ENCODE measurements at places on chromosomes 12 and 14.

DNA sequence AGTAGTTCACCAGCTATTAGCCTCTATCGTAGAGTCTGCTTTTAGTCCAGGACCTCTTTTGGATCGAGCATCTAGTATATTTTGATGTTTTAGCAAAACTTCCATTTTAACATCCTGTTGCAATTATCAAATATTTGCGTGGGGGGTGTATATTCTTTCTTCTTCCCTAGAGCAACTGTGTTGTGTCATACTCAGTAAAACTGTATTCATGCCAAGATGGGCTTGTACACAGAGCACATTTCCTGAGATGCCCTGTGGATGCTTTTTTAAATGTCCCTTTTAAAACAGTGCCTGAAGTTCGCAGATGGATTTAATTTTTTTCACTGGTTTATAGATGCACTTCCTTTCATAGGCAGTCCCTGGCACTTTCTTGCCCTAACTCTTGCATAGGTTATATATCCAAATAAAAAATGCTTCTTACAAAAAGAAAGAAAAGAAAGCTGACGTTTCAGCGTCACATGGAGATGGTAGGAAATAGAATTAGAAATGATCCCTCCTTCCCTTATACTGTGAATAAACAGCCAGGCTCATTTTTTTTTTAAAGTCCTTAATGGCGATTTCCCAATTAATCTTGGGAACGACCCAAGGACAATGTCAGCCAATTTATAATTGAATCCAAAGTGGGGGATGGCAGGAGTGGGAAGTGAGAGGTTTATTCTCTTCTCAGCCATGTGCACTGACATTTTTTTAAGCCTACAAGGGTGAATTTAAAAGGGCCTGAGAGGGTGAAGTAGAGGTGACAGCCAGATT is 247.0 kb downstream of the SLC41A2 start:
- peak; percentile 89 for DNase-seq

- DNase-seq = no peak
Measured at GRCh38 chr12:34600592-34601462, 578.5 kb downstream of the ALG10 start.

DNA sequence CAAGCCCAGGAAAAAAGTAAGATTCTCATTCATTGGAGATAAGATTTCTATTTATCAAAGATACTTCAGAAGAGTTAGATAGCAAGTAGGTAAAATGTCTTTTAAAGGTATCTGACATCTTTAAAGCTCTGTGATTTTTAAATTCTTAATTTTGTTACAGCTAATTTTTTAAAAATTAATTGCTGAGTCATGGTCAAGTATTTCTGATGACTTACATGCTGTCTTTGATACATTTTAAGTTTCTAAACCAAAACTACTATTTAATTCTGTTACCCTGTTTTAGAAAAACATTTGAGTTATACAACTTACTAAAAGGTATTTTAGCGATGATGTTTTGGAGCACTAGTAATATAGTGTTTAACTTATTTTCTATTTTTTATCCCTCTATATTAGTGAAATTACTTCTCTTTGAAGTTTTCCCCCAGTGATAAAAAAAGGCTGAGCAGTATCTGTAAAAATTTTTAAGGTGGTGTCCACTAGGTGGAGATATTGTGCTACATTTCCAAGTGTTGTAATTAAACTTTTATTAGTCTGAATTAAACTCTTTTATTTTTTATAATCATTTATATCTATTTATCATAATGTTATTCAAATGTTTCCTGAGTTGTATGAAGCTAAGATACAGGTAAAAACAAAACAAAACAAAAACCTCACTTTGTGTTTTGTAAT is 11.5 kb downstream of the ALG10 start:
- DNase-seq = peak; percentile 16

DNA sequence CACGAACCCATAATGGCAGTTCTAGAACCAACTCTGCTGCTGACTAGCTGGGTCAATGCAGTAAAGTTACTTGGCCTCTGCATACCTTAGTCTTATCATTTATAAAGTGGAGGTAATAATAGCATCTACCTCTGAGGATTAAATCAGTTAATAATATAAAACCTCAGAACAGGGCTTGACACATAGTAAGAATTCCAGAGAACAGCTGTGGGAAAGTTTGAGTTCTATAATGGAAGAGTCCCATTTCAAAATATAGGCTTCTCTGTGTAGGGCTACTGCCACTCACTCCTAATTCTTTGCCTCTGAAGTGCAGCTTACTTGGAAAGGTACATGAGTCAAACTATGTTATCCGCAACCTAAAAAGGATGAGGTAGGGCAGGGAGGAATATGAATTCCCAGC is 269.2 kb upstream of the PRKD1 start:
- no peak for DNase-seq

DNA sequence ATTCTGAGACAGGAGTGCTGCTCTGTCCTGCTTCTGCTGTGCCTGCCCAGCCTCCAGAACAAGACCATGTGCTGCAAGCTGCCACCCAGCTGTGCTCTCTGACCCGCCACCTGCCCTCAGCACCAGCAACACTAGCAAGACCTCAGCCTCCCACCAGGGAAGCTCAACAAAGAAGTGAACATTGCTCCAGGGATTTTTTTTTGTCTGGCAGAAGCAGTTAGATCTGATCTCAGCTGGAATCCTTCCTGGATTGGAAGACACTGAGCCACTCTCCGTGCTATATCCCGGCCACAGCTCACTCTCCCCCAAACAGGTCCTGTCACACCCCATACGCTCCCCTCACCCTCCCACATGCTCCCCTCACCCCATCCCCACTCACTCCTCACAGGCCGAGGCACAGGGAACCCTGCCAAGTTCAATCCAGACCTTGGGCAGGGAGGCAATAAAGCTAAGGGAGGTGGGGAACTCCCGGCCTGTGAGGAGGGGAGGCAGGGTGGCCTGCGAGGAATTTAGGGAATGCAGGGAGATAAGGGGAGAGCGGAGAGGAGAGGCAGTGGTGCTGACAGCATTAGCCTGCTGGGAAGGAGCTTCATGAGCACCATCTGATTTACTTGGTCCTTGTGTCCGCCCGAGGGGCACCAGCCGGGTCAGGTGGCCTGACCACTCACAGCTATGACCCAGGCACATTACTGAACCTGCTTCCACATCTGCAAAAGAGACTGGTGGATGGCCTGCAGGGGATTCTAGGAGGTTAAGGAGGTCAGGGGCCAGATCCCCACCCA is 29.7 kb downstream of the CCDC85C start:
- peak; percentile 55 for DNase-seq

GRCh38 chr14:62187265-62187664 is 425.0 kb downstream of the SNAPC1 start:
- no peak for DNase-seq

- DNase-seq = no peak
Measured at GRCh38 chr12:65926119-65926908, 102.0 kb downstream of the HMGA2 start.

GRCh38 chr12:70774055-70774454 is 136.8 kb upstream of the PTPRB start:
- peak; percentile 61 for DNase-seq

DNA sequence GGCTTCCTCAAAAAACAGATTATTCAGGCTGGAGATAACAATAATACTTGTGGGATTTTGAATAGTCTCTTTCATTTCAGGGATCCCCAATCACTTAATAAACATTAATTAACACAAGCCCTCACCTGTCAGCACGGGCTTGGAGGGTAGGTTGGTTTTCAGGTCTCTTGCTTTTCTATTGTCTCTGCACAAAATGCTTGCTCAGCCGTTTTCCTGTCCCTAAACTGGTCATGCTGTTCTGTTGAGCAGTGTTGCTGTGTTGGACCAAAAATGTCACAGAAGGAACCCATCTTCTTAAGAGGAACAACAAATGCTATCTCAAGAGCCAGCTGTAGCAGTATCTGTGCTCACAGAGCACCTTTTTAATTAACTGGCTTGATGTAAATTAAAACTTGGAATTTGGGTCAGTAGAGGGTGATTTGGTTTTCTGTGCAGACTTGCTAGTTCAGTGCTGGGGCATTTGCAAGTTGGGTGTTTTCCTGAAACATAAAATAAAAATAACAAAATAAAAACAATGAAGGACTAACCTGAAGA is 231.8 kb upstream of the CRY1 start:
- DNase-seq = no peak

DNA sequence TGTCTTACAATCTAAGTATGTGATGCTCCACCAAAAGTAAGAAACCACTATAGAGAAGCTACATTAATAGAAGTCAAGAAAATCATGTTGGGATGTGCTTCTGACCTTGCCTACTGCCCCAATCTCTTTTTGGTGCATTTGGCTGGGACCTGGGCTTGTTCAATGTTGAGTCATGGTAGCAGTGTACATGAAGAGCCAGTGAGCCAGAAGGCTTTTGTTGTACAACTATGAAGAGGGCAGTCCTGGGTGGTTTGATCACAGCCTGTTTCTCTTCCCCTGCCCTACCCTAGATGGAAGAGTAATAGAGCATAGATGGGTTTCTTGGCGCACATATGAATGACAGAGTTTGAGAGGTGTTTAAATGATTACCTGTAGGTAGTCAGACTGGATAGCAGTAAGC is 56.4 kb downstream of the UBR7 start:
- DNase-seq = no peak

- no peak for DNase-seq
Measured at GRCh38 chr12:6708960-6709394, 8.4 kb upstream of the PIANP start.

DNA sequence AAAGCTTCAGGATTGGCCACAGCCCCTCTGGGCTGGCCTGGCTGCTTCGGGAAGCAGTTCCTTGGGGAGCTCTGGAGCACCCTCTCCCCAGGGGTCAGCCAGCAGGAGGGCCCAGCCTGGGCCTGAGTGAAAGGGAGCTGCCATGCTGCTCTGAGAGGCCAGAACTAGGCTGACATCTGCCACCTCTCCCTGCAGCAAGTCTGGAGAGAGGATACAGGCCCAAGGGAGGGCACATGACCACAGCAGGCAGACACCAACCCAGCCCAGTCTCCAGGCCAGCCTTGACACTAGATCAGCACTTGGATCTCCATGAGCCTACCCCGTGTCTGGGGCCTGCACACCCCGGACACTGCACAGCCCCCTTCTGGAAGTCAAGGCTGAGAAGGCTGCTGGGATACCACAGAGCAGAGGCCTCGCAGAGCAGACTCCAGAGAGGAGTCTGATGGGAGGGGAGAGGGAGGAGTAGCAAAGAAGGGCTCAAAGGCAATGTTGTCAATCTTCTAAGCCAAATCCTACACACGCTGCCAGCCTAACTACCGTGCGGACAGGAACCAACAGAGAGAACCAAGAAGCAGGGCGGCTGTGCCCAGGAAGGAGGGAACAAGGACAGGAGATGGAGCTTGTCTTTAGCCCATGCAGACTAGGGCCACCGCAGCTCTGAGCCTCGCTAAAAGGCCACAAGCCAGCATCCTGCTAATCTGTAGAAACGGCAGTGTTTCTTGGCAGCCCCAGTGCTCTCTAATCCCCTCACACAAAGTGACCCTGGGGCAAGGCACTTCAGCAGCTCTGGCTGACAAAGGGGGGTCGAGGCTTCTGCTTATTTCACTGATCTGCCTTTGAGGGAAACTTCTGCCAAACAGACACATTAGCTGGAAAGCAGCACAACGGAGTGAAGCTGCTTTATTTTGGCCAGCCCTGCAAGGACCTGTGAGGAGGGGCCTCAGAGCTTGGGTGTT is 12.9 kb downstream of the COL2A1 start:
- no peak for DNase-seq
